ENCODE measurements at places on chromosomes 7 and 10.

DNA sequence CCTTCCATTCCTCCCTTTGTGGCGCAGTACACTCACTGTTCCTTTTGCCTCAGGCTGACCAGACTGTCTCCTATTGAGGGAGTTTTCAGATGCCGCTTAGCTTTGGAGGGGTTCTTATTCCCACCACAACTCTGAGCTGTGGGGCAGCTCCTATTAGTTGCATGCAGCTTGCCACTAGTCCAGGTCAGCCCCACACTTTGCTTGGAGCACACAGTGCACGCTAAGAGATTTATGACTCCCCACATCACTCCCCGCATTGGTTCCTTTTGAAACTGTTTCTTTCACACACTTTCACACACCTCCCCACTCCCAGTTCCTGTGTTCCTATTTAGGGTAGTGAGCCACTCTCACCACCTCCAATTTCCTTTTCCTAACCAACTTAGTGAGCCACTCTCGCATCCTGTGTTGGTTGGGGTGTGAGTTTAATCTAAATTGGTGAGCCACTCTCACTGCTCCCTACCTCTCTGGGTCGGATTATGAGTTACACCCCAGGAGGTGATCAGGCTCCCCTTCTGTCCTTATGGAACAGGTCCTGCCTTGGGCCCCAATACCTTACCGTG, 10.4 kb upstream of the ZNF485 start:
- DNase-seq: no peak

DNA sequence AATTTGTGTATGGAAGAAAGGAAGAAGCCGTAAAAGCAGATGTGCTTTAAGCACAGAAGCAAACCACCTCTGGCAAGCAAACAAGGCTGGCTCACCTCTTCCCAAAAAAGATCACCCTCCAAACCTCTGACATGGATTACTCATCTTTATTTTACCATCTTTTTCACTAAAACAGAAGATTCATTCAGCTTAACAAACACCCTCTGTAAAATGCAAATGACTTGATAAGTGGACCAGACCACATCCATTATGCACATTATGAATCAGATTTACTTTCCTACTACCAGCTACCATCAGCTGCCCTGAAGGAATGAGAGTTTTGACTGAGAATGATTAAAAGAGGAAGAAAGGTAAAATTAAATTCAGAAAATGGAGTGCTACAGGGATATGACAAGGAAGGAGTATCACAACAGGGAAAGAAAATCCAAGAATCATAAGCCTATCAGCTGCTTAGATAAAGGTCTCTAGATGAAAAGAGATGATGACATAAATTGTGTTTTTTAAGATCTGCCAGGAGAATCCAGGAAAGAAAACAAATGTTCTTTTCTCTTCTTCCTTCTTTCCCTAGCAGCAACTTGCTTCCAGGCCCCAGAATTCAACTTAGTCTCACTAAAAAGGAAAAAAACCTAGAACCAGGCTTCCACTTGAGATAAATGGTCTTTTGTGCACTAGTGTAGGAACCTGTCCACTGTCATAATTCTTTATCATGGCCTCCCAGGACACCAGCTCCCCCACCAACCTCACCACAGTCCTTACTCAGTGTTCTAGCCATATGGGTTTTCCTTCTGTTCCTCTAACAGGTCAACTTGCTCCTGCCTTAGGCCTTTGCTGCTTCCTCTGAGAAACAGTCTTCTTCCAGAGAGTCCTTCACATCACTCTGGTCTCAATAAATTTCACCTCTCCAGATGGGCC, 47.4 kb downstream of the JAZF1 start:
- no peak for DNase-seq

DNA sequence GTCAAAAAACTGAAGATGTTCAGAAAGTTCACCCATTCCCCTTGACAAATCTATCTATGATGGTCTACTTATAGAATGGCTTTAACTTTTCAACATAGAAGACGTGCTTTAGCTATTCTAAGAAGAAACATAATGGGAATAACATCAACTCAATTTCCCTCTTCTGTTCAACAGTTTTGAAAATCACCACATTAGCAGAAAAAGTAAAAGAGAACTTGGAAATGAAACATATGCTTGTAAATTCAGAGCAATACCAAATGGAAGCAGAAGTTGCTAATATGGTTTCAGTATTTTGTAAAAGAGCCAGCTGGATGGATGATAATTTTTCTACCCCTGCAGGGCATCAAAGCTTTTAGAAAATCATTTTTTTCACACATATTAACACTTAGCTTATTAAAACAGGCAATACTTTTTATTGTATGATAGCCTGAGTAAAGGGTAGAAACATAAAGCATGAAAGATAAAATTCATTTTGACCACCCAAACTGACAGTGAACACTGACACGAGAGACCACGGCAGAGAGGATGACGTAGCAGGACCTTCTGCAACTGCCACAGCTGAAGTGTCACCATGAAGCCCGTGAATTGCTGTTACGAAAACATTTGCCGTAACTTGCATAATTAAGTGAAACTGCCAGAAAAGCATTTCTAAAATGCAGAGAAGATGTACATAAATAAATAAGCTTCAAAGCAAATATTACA, 39.2 kb upstream of the FEZF1 start:
- DNase-seq: no peak

GRCh38 chr7:142925413-142925812, 8.1 kb downstream of the TRPV5 start:
- peak; percentile 49 for DNase-seq

GRCh38 chr7:8871716-8872115, 438.3 kb downstream of the NXPH1 start:
- no peak for DNase-seq

GRCh38 chr10:107275806-107276205, 111.3 kb upstream of the SORCS1 start:
- no peak for DNase-seq

DNA sequence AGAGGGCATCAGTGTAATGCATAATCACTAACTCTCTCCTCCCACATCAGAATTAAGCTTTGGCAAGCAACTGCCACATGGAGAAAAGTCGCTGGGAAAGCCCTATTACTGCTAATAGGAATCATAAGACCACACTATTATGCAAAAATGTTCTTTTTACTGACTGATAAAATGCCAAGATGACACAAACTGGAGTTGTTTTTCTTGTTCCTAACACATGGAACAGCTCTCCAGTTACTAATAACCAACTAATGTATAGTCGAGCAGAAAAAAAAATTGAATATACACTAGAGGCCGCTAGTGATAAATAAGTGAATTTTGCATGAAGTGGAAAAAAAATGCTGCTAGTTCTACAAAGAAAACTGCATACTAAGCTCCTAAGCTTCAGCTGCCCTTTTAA, 165.6 kb downstream of the TPK1 start:
- DNase-seq: no peak

DNA sequence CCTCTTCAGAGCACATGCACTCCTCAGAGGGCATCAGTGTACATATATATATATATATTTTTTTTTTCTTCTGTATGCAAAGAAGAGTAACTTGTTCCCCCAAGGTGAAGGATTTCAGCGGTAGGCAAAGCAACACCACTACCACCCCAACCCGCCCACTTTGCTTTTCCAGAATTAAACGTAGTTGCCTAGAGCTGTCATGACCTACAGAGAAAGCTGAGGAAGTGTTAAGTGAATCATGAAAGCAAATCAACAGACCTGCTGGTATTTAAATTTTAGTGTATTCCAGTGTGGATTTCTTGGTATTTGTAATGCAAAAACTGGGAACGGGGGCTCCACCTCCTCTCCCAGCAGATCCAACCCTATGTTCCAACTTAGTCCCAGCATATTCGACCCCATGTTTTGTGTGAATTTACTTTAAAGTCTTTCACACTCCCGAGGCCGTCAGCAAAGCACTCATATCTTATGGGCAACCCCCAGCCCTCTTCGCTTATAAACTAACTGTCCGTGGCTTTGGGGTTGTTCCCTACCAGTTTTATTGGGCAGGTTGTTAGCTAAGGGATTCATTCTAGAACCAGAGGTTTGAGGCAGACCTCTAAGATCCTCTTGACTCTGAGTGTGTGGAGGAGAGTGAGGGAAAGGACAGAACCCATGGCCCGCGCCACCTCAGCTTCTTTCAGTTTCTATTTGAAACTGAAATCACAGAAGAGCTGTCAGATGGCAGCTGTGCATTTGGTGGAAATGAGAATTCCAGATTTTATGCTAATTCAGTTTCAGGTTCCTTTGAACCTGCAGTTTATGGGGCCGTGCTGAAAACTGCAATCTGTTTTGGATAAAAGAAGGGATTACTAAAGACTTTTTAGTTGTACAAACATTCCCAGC, 450.2 kb upstream of the GALNT17 start:
- DNase-seq: no peak

DNA sequence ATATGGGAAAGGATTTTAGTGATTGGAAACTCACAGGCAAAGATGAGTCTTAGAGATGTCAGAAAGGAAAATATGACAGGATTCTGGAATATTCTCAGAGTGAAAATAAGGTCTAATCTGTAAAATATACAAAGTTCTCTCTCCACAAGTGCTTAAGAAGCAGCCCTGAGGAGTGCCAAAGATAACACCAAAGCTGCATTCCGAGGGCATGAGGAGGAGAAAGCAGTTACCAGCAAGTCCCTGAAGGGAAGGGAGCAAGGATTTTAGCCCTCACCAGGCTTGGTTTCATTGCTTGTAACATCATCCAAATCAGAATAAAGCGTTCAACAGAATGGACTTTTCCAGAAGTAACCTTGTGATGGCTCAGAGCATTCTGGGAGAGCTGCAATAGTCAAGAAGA, 31.4 kb upstream of the DLX6 start:
- DNase-seq: no peak

- no peak for DNase-seq
These were observed 23.9 kb upstream of the REEP3 start for GRCh38 chr10:63497321-63497720.

- no peak for DNase-seq
These were observed 192.2 kb downstream of the SEMA3A start for GRCh38 chr7:84002348-84002747.

GRCh38 chr10:12499076-12499986, 150.0 kb downstream of the CAMK1D start:
- no peak for DNase-seq

DNA sequence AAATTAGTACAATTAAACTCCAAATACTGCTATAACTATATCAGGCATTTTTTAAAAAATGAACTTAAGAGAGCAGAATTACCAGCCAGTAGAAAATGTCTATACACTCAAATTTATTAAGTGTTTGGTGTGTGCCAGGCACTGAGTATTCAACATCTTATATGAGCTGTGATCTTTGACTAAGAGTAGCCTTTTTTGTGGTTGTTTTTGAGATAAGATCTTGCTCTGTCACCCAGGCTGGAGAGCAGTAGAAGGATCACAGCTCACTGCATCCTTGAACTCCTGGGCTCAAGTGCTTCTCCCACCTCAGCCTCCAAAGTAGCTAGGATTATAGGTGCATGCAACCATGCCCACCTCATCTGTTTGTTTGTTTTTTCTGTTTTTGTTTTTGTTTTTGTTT, 102.5 kb upstream of the CELF2 start:
- no peak for DNase-seq

- DNase-seq: peak; percentile 11
These were observed 17.3 kb downstream of the DCLRE1C start for GRCh38 chr10:14936584-14936983.

DNA sequence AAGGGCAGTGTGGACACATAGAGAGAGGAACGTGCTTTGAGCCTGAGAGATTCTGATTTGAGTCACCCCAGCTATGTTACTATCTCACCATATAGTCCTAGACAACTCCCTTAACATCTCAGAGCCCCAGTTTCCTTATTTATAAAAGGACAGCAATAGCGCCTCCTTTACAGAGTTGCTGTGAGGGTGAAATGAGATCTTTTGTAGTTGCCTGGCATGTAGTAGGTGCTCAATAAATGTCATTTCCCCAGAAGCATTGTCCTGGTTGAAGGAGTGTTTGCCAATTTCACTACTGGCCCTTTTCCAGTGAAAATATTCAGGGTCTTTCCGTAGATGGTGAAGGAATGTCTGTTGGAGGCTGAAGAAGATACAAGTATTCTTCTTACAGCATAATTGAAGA, 51.3 kb upstream of the FAM180A start:
- DNase-seq: no peak

GRCh38 chr10:89475125-89475524, 60.3 kb downstream of the SLC16A12 start:
- DNase-seq: no peak

- no peak for DNase-seq
These were observed 27.1 kb upstream of the TTYH3 start for GRCh38 chr7:2604608-2605174.

DNA sequence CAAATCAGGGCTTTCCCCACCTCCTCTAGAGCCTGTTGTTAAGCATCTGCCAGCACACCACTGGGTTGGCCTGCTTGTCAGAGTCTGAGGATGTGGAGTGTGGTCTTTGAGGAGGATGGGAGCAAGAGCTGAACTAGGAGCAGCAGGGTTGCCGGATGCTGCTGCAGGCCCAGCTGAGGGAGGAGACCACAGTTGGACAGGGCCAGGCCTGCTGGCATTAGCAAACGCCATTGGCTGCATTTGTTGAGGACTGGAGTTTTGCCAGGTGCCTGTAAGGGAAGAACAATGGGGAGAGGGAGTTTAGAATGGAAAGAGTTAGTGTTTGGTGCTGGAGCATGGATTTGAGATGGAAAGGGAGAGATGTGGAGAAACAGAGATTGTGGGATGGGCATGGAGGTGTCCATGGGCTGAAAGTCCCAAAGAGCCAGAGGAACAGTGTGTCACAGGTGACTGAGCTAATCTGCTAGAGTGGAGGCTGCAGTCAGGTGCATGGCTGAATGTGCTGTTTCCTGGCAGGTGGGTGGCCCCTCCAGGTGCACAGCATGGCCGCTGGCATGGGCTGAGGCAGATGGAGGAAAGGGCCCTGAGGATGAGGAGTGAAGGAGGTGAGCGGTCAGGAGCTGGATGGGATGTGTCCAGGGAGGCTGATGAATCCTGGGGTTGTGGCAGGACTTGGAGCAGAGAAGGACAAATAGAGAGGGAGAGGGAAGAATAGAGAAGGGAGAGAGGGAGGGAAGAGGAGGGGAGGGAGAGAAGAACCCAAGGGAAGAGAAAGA, 40.7 kb downstream of the LEP start:
- no peak for DNase-seq

DNA sequence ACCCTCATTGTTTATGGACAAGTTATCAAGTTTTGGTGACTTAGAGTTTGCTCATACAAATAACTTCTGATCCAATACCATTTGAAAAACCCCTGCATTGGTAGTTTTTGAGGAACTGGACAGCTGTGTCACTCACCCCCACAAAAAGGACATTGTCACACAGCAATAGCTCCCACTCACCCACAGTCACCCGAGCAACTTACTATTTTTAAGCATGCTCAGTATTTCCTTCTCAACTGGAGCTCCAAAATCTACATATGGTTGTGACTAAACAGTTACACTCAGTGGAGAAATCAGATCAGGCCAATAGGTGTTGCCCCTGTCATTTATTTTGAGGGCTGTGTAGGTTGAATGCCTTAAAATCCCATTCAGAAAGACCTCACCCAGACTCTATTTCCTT, 165.2 kb upstream of the AUTS2 start:
- no peak for DNase-seq

- DNase-seq: no peak
These were observed 128.0 kb upstream of the CACUL1 start for GRCh38 chr10:118882741-118883140.

GRCh38 chr10:77497748-77498147, 139.9 kb downstream of the KCNMA1 start:
- no peak for DNase-seq

GRCh38 chr10:90779548-90779947, 78.3 kb downstream of the HTR7 start:
- DNase-seq: no peak

All from vagina (tissue), 2 donors.